ENCODE measurements at places on chromosomes 16 and 17.

GRCh38 chr16:50326835-50327465 is 41.8 kb downstream of the BRD7 start:
- no peak for DNase-seq

- DNase-seq: peak; percentile 58
These were observed at the start of gene RAI1 for GRCh38 chr17:17681187-17681743. Gene RAI1 (plus strand): TSS chr17:17681458. CDS start chr17:17792949, 111,491 bp downstream.

DNA sequence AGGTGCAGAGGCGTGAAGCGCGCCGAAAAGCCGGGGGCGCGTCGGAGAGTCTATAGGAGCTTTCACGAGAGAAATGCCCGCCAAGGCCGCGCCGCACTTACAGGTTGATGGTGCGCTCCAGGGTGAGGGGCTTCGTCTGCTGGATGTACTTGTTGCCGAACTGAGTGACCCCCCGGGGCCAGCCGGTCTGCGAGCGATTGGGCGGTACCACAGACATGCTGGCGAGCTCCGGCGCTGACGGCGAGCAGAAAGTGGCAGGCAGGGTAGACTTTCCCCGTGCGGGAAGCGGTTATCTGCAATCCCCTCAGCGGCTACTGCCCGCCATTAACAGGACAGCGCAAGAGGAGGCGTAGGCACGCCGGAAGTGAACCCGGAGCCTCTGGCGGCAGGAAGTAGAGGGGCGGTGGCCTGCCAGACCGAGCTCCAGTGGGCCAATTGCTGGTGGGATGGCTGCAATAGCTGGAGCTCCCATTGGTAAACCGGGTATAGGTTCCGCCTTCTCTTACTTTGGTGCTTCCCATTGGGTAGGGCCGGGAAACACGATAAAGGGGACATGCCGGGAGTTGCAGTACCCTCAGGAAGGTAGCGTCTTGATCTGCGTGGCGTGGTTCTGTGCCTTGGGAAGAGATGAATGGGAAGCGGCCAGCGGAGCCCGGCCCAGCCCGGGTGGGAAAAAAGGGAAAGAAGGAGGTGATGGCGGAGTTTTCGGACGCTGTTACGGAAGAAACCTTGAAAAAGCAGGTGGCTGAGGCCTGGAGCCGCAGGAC is at the start of the genes NUDT21 and OGFOD1:
Gene NUDT21, minus strand, starts transcription at position 347 of the 767 bp plus-strand sequence. Its CDS starts 130 bp downstream, at position 217.
Gene OGFOD1, plus strand, starts transcription at position 569 of the 767 bp plus-strand sequence. Its CDS starts 59 bp downstream, at position 628.
- peak; percentile 94 for DNase-seq

DNA sequence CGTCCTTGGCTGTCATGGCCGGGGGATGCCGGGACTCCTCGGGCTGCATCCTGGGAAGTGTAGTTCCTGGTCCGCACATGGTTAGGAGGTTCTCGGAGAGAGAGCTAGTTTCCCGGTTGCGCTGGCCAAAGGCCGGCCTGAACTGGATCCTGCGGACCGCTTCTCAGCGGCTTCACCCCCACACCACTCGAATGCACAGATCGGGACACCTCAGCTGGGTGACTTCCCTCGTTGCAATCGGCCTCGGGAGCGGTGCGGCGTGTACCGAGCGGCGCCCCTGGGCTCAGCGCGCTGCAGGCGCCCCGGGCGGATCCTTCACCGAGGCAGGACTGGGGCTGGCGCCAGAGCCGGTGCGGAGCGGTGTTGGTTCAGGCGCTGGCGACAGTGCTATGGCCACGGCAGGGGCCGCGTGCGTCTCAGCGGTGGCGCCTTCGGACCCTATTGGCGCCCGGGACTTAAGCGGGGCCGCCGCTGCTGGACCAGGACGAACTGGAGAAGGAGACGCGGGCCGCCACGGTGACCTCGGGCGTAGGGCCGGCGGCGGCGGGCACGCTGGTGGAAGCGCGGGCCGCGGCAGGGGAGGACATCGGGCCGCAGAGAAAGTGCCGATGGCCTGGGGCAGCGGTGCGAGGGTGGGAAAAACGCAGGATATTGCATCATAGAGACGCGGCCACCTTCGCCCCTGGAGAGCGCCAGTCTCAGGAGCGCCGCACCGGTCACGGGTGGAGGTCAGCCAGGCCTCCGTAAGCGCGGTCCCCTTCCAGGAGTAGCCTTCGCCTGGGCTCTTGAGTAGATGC is 11.4 kb downstream of the ZNF629 start:
- DNase-seq: peak; percentile 71

- no peak for DNase-seq
These were observed 27.0 kb downstream of the RTN4RL1 start for GRCh38 chr17:1997927-1998742.

GRCh38 chr17:17468217-17469010 is 8.4 kb upstream of the MED9 start:
- DNase-seq: no peak

GRCh38 chr17:34840750-34841149 is 120.5 kb downstream of the CCT6B start:
- no peak for DNase-seq
